ENCODE measurements at places on chromosomes 1 and 21.

- H3K27ac ChIP-seq, result no peak overlapping the region
- no peaks in the 10 kb centered on the region for H3K4me1 ChIP-seq
- DNase-seq, result no peak
Measured at GRCh38 chr1:17916702-17917101, 161.6 kb downstream of the ACTL8 start.

DNA sequence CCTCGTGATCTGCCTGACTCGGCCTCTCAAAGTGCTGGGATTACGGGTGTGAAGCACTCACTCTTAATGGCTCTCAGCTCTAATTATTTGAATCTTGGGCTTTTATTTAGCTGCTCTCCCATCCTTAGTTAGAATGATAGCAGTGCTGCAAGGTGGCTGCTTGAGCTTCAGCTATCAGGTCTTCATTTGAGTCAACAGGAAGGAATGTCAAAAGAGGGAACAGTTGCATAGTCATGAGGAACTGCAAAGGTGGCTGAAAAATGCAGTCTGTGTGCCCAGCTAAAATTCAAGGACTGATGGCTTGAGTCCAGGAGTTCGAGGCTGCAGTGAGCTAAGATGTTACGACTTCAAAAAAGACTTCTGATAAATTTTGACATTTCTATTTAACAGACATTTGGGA, 55.6 kb downstream of the UCK2 start:
- DNase-seq, result no peak
- no peak overlapping the region for H3K27ac ChIP-seq
- H3K4me3 ChIP-seq, result no peak overlapping the region

DNA sequence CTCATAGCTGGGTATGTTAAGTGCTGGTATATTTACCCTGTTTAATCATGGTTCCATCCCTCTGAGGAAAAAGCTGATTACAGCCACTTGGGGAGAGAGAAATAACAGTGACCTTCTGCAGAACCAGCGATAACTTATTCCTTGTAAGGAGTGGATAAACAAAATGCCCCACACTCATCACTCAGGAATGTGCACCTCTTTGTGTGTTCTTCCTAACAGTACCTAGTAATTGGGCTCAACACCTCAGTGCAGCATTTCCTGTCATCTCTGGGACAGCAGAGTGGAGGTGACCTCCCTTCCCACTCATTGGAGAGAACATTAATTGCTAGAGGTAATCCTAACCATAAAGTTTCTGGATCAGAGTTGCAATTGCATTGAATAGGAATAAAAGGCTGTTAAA, 112.5 kb upstream of the F3 start:
- no peak overlapping the region for H3K4me3 ChIP-seq
- no peak for DNase-seq
- H3K4me1 ChIP-seq, result no peaks in the 10 kb centered on the region
- no peaks in the 10 kb centered on the region for H3K27me3 ChIP-seq
- no peak overlapping the region for H3K27ac ChIP-seq
- no peaks in the 10 kb centered on the region for H3K36me3 ChIP-seq

GRCh38 chr1:88455621-88456256, 228.3 kb upstream of the PKN2 start:
- DNase-seq, result no peak
- H3K27me3 ChIP-seq, result no peaks in the 10 kb centered on the region
- no peaks in the 10 kb centered on the region for H3K36me3 ChIP-seq
- H3K27ac ChIP-seq, result no peak overlapping the region
- no peaks in the 10 kb centered on the region for H3K4me1 ChIP-seq

GRCh38 chr1:21736876-21737275, 46.1 kb downstream of the USP48 start:
- no peak overlapping the region for H3K27ac ChIP-seq
- H3K4me3 ChIP-seq, result no peak overlapping the region
- peaks cover 47% of the 10 kb centered on the region for H3K36me3 ChIP-seq

Data from muscle of leg (tissue), 16 donors.